Smooth muscle cell of bladder (primary cell): ENCODE measurements at places on chromosomes 11 and 22. TPM values are rescaled to one million over a fixed set of nuclear protein-coding genes. Genes with fewer than 3 reads are reported as not detected.

NPTXR gene
- 0.14 and 0.46 TPM in 2 replicates for total RNA-seq

SPA17 gene
- 10.3 and 12.4 TPM in 2 replicates for total RNA-seq

CCDC188 gene
- 0.46 and 1.3 TPM in 2 replicates for total RNA-seq

BRD1 gene
- total RNA-seq, result 18.3 and 24.0 TPM in 2 replicates

C11orf87 gene
- total RNA-seq, result under 0.01 TPM in 1 of 2 replicates, not detected in the other

TRIM49 gene
- total RNA-seq, result not detected in 2 replicates

OR1S1 gene
- not detected in 2 replicates for total RNA-seq

OR6T1 gene
- not detected in 2 replicates for total RNA-seq

MTMR2 gene
- total RNA-seq, result 23.5 and 29.2 TPM in 2 replicates

OR8D4 gene
- not detected in 2 replicates for total RNA-seq

MN1 gene
- total RNA-seq, result 0.85 and 2.4 TPM in 2 replicates

NLRP10 gene
- 0.09 and 0.14 TPM in 2 replicates for total RNA-seq

APOA4 gene
- total RNA-seq, result not detected in 2 replicates

OR2D2 gene
- 0.14 and 0.18 TPM in 2 replicates for total RNA-seq

POTEH gene
- total RNA-seq, result not detected in 2 replicates

MRGPRE gene
- not detected in 2 replicates for total RNA-seq

DNAJB13 gene
- total RNA-seq, result not detected in 2 replicates

IFITM1 gene
- 49.6 and 79.5 TPM in 2 replicates for total RNA-seq

RFPL2 gene
- not detected in 2 replicates for total RNA-seq

CECR2 gene
- total RNA-seq, result under 0.01 and 0.28 TPM in 2 replicates

SLC22A25 gene
- total RNA-seq, result not detected in 2 replicates

DLAT gene
- total RNA-seq, result 31.7 and 35.0 TPM in 2 replicates

MIAT gene
- 0.85 and 0.92 TPM in 2 replicates for total RNA-seq

RASGRP2 gene
- total RNA-seq, result 0.18 and 0.71 TPM in 2 replicates
